ENCODE measurements at places on chromosomes 4 and X.

GRCh38 chr4:879729-880077 is 52.4 kb downstream of the GAK start:
- DNase-seq, result no peak

GRCh38 chrX:146863566-146863965 is 49.0 kb upstream of the CXorf51A start:
- DNase-seq, result no peak

DNA sequence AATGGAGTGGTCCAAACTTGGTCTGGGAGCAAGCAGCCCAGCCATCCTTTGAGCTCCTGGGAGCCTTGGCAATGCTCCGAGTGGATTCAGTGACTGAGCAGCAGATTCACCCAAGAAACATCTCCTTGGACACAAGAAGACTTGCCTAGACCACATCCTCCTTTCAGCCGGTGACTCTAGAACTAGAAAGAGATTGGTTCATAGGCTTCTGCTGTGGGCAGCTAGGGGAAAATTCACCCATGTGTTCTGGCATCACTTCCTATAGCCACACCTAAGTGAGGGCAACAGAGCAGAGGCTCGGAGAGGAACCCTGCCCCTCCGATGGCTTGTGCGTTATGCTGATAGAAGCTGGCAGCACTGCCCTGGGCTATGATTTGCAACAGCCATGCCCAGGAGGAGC is 16.0 kb downstream of the ZNF275 start:
- no peak for DNase-seq

DNA sequence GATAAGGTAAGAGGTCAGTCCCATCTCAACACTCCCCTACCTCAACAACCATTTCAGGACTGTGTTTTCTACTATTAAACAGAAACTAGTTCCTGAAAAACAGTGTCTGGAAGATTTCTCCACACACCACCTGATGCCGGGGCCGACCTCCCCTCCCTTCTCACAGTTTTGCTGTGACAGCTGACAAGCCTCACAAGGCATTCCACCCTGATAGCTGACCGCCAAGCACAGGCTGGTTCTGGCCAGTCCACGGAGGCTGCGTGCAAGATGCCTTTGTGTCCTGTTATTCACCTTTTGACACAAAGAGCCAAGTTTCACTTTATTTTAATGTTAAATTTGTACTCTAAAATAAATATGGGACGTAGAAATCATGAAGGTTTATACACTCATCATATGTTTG is 758.6 kb downstream of the PDHA2 start:
- DNase-seq, result no peak

DNA sequence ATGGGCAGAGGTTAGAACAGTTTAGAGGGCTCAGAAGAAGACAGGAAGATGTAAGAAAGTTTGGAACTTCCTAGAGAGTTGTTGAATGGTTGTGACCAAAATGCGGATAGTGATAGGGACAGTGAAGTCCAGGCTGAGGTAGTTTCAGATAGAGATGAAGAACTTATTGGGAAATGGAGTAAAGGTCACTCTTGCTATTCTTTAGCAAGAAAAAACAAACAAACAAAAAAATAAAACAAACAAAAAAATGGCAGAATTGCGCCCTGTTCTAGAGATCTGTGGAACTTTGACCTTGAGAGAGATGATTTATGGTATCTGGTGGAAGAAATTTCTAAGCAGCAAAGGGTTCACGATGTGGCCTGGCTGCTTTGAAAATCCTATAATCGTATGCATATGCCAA is 185.1 kb upstream of the SFRP2 start:
- DNase-seq, result no peak

All from AG04450 (cell line).